NCI-H187 treated with DMSO at 0.1 percent for 48 hours (cell line): ENCODE measurements at places on chromosomes 12 and 14.

- no peak for DNase-seq
Observed at GRCh38 chr12:76872415-76872814, 6.4 kb downstream of the CSRP2 start.

- no peak for DNase-seq
Observed at GRCh38 chr12:93003531-93004239, 74.6 kb upstream of the EEA1 start.

DNA sequence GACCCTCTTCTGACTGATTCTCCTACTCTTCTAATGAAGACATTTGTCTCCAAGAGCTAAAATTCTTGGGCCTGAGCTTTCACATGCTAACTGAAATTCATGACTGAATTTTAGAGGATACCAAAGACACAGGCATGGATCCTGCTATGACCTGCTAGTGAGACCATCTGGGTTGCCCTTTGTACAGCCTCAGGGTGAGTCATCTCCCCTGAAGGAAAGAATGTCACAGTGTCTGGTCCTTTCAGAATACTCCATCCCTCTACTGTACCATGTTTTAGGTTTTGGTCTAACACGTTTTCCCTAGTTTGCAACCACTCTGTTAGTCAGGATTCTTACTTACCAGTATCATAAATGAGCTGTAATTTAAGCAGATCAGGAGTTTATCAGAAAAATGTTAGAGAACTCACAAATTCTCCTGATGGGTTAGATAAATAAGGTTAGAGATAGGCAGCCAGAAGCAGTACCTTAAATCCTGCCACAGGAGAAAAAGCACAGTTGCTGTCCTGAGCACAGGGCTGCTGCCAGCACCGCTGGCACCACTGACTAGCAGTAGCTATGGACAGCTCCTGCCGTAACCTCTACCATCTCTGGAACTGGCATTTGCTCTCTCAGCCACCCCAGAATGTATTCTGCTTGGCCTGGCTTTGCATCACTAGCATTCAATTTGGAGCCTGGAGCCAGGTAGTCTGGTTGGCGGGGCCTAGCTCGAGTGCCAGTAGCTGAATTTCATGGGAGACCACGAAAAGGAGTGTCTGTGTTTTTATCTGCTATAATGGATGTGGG is 127.6 kb downstream of the ANO6 start:
- no peak for DNase-seq

GRCh38 chr12:119931402-119931801 is 54.3 kb upstream of the CIT start:
- no peak for DNase-seq

GRCh38 chr12:106152334-106152733 is 13.6 kb upstream of the NUAK1 start:
- DNase-seq = peak; percentile 63

DNA sequence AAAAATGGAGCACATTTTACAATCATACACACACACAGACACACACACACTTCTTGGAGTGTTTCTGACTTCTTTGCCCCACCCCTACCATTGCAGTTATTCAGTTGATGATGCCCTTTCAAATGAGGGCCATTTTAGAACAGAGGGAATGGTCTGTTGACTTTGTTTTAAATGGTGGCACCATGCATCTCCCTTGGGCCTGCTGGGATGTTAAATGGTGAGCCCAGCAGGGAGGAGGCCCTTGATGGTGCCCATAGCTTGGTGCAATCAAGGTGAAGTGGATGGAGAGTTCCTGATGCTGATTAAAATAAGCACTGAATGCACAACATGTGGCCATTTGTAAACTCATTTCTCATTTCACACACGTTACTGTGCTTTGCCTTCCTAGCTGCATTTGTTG is 13.3 kb downstream of the C12orf75 start:
- DNase-seq = peak; percentile 99

- DNase-seq = no peak
Observed at GRCh38 chr12:71840231-71840847, 780 bp downstream of the TBC1D15 start.

DNA sequence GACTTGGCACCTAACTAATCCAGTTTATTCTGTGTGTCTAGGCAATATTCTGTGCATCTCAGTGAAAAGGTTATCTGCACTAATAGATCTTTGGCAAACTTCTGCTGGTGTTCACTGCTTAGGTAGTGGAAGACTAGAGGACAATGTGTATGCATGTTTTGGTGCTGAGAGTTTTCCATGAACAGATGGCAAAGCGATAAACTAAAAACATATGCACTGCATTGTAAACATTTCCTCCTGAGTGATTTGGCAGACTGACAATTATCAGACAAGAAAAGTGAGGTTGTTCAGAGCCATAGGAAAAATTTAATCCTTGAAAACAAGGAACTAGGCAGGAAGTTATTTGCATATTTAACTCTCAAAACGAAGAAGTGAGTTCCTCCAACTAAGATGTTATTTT is 400.4 kb downstream of the ATP23 start:
- DNase-seq = no peak
